ENCODE measurements at places on chromosomes 12 and 14.

DNA sequence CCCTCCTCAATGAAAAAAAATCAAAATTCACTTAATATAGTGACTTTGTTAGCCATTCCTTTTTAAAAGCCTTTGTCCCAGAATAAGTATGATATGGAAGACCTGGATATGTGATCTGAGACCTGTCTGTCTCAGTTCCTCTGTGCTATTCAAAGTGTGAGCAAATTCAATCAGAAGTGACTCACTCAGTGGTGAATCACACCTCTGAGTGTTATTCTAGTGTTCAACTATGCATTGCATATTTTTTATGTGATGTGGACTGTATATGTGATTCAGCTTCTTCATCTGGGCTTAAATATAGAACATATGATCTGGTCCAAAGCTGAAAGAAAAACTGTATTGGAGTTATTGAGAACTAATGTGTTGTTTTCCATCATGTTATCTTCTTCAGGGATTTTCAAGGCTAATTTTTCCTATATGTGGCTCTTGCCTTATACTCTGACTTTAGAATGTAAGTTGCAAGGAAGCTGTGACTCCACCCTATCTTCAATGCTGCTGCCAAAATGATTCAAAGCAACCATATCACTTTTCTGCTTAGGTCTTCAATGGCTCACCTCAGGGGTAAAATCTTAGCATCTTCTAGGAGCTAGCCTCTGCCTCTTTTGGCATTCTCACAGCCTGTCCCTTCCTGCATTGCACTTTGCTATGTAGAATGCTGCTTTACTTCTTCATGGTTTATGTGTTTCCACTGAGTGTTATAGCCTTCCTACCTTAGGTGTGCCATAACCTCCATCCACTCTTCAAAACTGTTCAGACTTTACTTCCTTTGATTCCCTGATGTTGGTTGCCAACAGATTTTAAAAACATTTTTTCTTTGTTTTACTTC lies 169.8 kb downstream of the OTOGL start:
- DNase-seq: no peak

- DNase-seq: no peak
These were observed 40.9 kb downstream of the CCDC85C start for GRCh38 chr14:99562856-99563748.

GRCh38 chr12:112906712-112907414 lies at the start of gene OAS1:
OAS1 (plus strand) TSS chr12:112906962; CDS start chr12:112907040, 78 bp downstream.
- DNase-seq: peak; percentile 58

DNA sequence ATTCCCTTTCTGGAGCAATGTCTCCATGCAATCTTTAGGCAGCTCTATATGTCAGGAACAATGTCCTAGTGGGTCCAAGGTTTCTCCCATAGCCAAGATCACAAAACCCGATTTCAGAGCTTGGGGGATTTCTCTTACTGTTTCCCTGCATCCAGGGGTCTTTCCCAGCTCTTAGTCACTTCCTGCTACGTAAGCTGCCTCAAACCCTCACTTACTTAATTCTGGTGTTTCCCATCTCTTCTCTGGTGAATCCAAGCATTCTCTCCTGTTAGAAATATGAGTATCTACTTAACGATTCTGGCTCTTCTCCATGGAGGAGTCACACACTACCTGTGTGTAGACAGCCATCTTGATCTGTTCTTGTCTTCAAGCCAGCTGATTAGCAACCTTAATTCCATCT lies 80.0 kb downstream of the IFNG-AS1 start:
- DNase-seq: no peak

- DNase-seq: no peak
These were observed 37.5 kb downstream of the TTC7B start for GRCh38 chr14:90778571-90779255.

Measured in activated CD4-positive, alpha-beta memory T cell treated with anti-CD3 and anti-CD28 coated beads for 36 hours (primary cell).